ENCODE measurements at places on chromosomes 6 and 20.

DNA sequence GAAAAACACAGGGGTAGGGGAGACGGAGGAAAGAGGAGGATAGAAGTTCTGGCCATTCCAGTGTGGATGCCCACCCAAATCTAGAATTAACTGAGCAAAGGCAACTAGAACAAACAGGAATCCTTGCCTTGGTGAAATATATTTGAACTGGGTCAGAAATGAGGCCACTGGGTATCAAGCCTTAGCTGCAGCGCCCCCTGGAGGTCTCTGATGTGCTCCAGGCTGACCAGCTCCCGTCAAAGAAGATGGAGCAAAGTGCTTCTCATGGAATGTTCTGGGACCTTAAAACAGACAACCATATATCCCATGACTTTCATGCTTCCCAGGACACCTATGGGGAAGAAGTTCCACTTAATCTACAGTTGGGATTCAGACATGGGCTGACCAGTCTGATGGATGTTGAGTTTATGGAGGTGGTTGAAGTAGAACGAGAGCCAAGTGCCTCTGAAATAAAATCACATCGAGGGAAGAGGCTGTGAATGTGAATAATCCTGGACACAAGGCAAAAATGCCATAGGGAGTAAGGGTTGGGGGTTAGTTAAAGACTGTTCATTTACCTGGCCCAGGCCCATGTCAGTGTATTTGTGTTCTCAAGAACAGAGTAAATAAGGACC, 50.4 kb downstream of the HLA-DPB1 start:
- DNase-seq = no peak

DNA sequence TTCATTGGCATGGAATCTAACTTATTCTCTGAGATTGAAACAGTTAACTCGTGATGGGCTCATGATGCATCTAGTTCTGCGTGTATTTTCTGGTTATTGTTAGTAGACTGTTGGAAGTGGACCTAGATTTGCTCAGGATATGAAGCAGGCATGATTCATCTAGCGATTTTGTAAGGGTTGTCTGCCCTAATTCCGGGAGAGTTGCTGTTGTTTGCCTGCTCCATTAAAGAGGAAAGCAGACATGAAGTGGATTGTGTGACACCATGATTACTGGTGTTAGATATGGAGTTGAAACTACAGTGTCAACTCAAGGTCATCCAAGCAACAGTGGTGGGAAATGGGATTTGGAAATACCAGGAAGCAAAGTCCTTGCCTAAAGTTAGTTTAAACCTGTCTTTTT, 41.0 kb downstream of the SOX4 start:
- DNase-seq = peak; percentile 63

DNA sequence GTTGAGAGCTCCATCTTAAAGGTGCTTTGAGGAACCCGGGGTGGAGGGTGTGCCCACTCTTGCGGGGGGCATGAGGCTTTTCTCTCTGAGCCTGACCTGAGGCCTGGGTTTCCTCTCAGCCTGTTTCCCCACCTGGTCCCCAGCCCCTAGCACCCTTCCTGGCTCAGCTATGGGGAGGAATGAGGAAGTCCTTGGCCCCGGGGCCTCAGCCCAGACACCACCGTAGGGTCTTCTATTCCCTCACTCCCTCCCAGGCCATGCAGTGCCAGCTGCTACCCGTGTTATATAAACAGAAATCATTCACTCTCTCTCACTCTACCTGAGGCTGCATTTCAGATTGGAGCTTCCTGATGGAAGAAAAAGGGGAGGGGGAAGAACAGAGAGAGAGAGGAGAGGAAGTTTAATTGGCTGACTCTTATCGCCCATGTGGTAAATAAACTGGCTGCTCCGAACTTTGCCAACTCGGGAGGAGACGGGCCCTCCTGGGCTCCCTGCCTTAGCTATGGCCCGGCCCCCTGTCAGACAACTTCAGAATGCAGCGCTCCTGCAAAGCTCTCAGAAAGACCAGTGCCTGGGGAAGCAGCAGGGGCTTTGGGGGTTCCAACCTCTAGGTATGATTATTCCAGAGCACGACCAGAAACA, 2.8 kb downstream of the CDH22 start:
- no peak for DNase-seq

DNA sequence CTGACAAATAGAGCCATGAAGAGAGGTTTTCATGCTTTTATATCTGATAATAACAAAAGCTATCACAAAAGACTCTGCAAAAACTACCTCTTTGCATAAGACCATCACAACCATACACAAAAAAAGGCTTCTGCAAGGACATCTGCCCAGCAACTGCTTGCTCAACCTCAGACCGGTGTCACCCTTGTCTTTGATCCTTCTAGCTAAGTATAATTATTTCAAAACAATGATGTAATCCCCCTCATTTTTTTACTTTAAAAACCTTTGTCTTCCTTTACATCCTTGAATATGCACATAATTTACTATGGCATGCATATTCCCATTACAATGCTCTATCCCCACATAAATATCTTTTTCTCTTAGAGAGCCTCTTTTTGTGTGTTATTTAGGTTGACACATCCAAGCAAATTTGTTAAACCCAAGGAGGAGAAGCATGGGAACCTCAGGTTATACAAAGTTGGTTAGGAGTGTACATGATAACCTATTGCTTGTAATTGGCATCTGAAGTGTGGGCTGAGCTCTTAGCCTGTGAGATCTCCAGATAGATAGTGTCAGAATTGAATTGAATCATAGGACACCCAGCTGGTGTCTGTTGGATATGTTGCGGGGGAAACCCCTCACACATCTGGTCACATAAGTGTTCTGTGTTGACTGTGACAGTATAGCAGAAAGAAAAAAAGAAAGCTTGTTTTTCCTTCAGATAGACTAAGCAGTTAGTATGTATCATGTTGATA, 20.7 kb upstream of the CGA start:
- DNase-seq = no peak

DNA sequence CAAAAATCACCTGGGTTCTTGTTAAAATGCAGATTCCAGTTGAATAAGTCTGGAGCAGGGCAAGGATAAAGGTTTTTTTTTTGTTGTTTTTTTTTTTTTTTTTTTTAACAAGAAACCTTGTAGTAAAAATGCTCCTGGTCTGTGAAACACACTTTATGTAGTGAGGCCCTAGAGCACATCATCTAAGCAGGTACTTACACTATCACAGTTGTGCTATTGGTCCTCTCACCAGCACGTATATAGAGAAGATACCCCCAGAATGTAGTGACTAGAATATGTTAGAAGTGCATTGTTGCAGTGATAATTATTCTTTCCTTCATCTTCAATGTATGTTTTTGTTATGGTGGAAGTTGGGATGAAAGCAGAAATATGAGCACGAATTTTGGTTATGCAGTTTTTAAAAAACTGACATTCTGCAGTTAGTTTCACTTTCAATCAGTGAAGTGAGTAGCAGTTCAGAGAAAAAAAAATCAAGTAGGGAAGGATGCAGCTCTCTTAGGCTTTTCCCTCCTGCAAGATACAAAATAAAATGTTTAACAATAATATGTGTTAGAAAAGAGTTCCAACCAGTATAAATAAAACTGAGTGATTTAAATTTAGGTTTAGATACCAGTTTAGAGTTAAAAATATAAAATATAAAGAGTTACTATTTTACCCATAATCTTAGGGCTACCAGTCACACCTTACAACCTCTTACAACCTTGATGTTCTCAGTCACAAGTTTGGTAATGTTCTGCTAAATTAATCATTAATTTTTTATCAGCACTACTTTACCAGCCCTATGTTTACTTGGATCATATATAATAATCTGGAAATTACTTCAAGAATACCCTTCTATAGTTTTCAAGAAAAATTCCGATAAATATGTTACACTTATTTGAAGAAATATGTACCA, 9.2 kb upstream of the DEFB113 start:
- DNase-seq = no peak

DNA sequence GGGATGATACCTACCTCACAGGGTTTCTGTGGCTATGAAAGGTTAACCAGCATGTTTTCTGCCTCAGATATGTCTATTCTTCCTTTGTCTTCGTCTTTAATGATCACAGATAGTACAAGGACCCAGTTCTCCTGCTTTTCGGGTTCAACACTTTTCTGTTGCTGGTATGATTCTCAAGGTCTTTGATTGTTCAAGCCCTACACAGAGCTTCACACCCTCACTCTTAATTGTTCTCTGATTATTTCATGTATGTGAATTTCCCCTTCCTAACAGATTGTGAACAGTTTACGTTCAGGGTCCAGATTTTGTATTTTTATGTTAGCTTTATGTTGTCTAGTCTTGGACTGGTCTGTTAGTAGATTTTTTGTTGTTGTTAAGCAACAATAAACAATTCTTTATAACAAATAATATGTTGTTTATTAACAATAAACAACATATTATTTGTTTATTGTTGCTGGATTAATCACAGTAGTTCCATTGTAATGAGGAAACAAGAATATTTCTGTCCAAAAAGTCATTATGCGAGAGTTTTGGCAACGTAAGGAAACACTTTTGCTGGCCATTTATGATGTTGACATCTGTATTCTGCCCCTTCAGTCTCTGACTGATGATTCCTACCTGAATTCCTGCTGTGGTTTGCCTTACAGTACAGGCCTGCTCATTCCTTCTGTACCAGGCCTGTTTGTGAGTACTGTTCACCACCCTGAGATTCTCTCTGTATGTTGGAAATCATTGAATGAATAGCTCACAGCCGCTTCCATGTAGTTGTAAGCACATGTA, 27.2 kb upstream of the TULP4 start:
- no peak for DNase-seq

- no peak for DNase-seq
Observed at GRCh38 chr6:151749341-151749740, 58.1 kb upstream of the ESR1 start.
